Stimulated activated CD8-positive, alpha-beta memory T cell treated with anti-CD3 and anti-CD28 coated beads, Interleukin-4, amount 100 ng/mL, for 1 hour (primary cell): ENCODE measurements at places on chromosomes 2 and 18.

GRCh38 chr18:7889515-7889914, 322.4 kb downstream of the PTPRM start:
- DNase-seq, result no peak

DNA sequence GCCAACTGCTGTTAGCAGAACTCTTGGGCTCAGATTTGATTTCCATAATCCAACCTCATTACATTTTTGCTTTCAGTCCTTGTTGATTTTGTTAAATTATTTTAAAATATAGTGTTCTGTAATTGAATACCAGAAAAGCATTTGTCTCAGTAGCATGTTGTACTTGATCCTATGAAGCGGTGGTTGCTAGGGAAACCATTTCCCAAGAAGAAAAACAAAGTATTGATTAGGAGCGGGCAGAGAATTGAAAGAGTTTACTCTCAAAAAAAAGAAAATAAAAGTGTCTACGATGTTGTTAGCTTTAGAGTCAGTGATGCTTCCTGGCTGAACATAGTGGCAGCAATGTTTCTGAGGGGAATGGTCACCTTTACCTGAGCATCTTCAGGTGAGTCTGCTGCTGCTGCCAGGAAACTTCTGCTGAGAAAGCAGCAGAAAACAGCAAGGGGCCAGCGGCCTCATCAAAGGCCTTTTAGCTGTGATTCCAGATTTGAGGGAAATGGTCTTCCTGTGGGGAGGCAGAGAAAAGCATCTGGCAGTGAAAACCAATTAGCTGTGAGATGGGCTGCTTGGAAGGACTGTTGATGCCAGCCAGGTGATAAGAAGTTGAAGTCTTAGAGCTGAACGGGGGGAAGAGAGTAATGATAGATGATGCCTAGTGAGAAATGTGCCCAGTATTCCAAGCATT, 37.1 kb downstream of the CRIM1 start:
- DNase-seq, result no peak

DNA sequence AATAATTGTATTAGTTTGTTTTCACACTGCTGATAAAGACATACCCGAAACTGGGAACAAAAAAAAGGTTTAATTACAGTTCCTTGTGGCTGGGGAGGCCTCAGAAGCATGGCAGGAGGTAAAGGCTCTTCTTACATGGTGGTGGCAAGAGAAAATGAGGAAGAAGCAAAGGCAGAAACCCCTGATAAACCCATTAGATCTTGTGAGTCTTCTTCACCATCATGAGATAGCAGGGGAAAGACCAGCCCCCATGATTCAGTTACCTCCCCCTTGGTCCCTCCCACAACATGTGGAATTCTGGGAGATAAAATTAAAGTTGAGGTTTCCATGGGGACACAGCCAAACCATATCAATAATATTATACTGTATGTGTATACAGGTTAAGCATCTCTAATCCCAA, 73.3 kb upstream of the CABLES1 start:
- no peak for DNase-seq

DNA sequence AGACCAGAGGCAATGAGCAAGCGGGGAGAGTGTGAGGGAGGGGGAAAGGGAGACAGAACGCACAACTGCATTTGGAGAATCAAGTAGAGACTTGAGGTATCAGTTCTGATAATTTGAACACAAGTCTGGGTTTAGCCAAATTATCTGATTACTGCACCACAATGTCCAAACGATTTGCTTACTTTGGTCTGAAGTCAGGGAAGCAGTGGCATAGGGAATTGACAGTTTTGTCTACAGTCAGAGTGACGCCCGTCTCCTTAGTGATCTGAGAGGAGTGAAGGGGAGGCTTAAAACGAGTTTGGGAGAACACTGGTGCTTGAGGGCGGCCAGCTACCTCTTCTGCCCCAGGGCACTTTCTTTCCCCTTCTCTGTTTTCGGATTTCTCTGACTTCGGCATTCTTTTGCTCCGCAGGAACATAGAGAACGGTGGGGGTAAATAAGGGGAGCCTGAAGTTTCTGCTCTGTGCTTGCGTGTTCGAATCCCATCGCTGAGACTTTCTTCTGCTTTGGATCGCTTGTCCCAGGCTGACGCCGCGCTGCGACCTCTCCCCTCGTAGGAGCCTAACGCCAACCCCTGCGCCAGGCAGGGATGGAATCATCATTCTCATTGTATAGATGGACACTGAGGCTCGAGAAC, 2.9 kb upstream of the DLX2 start:
- no peak for DNase-seq

GRCh38 chr2:216031960-216032689, 18.8 kb upstream of the MREG start:
- DNase-seq, result no peak

DNA sequence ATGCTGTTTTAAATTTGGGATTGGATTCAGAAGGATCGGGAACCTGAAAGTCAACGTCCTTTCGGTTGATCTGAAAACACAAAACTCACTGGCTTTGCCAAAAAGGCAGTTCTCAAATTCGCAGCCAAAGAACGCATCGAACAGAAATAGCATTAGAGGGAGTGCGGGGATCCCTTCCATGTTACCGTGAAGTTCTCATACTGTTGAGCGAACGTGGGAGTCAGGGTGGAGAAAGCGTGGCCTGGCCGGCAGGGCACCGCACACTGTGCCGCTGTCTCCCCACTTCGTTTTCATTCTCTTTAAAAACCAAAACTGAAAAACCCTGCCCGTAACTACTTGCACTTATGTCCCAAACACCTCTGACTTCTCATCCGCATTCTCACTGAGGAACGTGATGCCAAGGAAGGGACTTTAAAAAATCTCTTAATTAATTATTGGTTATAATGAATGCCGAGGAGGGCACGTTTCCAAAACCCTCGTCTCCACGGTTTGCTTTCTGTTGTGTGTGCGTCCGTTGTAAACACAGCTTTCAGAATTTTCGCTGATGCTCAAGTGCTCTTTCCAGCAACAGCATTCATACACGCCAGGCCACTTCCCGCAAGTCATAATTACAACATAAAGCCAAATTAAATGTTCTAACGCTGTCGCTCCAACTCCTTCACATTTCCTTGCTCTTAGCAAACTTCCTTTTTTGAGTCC, 60.9 kb upstream of the TWIST2 start:
- no peak for DNase-seq

- DNase-seq, result no peak
Observed at GRCh38 chr2:2033691-2034090, 289.4 kb upstream of the PXDN start.

- DNase-seq, result no peak
Observed at GRCh38 chr2:16404551-16405300, 260.9 kb downstream of the CYRIA start.
